ENCODE measurements at places on chromosomes 11 and 22.

DNA sequence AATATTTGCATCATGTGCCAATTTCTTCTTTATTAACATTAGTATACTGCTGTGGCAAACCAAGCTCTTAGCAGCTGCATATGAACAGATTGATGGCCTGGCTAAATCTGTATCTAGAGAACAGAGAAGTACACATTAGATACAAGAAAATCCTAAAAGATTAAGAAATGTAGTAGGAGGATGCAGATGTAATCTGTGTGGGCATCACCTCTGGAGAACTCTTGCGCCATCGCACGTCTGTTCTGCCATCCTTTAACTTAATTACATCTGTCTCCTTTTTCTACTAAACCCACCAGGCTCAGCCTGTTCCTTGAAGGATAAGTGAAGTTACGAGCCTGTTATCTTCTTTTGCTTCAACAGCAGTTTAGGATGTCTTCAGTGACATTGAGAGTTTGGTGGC, 196.4 kb upstream of the PITPNB start:
- DNase-seq, result no peak

DNA sequence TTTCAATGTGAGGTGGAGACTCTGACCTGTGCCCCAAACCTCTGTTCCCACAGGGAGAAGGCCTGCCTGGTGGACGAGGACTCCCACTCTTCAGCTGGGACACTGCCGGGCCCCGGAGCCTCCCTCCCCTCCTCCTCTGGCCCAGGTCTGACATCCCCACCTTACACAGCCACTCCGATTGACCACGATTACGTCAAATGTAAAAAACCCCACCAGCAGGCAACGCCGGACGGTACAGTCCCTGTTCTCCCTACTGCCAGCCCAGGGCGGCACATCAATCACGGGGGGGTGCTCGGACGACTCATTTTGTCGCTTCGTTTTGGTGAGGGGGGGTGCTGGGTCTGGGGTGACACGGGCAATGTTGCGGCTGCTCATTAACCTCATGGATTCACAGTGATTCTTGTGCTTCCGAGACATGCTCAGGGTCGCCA, 83.3 kb upstream of the SUSD2 start:
- no peak for DNase-seq

- DNase-seq, result no peak
Measured at GRCh38 chr22:17698948-17699347, 60.4 kb downstream of the BCL2L13 start.

GRCh38 chr22:21041937-21042336, 3.8 kb upstream of the LRRC74B start:
- DNase-seq, result no peak

DNA sequence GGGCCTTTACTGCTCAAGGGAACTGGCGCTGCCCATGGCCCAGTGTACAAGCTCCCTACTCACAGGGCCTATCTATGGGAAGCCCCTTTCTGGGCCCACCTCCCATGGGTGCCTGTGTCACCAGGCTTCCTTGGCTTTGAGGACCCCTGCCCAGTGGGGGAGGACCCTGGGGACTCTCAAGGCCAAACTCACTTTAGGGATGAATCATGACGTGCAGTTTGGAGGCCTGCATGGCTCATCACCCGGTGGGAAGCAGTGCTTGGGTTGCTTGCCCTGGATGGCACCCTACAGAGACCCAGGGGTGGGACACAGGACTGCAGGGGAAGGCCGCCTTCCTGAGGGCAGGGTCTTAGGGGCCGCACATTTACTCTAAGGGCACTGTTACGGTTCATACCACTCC, 16.5 kb downstream of the KCTD21 start:
- DNase-seq, result no peak

GRCh38 chr11:122706291-122707088, 51.0 kb downstream of the UBASH3B start:
- no peak for DNase-seq

DNA sequence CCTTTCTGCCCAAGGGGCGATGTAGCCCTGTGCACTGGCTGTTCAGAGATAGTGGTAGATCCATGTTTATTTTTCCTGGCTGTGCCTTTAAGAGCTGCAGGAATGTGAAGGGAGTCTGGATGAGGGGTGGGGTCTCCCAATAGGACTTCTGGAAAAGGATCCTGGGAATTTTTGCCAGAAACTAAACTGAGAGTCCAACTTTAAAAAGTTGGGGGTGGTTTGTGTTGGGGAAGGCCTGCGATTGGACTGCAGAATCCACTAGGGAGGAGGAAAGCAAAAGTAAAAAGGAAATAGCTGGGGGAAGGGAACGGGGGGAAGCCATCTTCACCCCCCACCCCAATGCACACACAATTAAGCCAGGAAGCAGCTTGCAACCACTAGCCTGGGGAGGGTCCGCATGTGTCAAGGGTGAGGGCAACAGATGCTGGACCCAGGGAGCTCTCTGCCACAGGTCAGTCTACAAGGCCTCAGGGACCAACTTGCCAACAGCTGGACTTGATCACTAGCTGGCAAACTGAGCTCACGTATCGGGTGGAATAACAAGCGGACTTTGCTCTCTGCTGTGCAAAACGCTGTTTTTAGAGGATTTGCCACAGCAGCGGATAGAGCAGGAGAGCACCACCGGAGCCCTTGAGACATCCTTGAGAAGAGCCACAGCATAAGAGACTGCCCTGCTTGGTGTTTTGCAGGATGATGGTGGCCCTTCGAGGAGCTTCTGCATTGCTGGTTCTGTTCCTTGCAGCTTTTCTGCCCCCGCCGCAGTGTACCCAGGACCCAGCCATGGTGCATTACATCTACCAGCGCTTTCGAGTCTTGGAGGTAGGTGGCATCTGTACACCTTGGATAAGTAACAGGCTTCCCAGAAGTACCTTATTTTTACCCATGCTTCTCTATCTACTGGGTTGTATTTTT, at the start of gene OLFML1:
TSS of gene OLFML1 (plus strand) at position 321 of the 912 bp plus-strand sequence. CDS start at position 691, 370 bp downstream.
- DNase-seq, result no peak

DNA sequence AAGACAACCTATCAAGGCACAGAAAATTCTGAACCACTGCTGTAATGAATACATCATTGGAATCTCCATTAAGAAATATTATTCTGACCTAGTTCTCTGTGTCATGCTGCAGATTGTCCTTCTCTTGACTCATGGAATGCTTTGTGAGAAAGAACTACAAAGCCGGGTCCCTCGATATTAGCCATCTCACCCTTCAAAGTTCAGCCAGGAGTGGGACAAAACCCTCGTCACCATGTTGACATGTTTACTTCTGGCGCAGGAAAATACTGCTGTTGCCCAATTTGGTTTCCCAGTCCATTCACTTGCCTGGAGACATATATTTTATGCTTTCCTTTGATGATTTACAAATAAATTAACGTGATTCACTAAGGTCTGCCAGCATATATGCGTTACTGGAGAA, 10.9 kb upstream of the WT1 start:
- DNase-seq, result no peak

GRCh38 chr22:27447289-27447688, 354.3 kb downstream of the MN1 start:
- no peak for DNase-seq

GRCh38 chr22:45999379-45999971, 22.5 kb upstream of the WNT7B start:
- DNase-seq, result no peak

- DNase-seq, result no peak
Measured at GRCh38 chr22:39353346-39353745, 3.6 kb downstream of the SYNGR1 start.
